ENCODE measurements at places on chromosomes 6 and 20.
A peak's percentile ranks its signal among the peaks of the same experiment; 100 is the strongest.

DNA sequence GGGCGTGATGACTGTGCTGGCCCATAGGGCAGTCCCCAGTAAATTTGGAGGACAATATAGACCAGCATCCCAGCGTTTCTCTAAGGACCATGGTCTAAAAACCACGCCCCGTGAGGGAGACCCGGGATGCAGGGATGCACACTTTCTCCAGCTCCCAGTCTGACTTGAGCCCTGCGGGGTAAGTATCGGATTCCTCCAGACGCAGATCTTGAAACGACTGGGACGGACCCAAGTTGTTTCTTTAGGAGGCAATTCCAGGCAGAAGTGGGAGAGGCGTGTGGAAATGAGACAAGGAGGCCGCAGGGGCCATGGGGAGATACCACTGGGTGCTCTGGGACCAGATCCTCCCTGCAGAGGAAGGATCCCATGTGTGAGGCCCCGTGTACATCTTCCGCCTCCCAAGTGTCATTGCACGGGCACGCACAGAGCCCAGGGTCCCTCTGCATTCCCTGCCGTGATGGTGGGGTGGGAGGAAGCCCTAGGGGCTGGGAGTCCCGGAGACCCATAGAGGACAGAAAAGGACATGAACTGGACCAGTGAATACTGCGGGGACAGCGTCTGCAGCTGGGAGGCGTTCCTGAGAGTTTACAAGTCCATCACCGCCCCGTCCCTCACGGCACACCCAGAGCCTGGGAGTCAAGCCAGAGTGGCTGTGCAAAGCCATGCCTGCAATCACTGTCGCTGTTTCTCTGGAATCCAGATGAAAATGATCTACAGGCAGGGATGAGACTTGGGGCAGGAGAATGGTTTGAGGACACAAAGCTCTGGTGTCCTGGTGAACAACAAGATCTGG lies 522.9 kb downstream of the CDH26 start:
- DNase-seq, result no peak
- H3K27ac ChIP-seq, result no peak overlapping the region
- H3K4me1 ChIP-seq, result peaks cover 5% of the 10 kb centered on the region
- H3K4me3 ChIP-seq, result peak overlapping the region; percentile 28

GRCh38 chr6:35739645-35740524 lies 3.1 kb downstream of the ARMC12 start:
- H3K4me3 ChIP-seq, result no peak overlapping the region
- H3K36me3 ChIP-seq, result no peaks in the 10 kb centered on the region
- H3K27me3 ChIP-seq, result no peaks in the 10 kb centered on the region
- DNase-seq, result no peak
- peak overlapping the region; percentile 90 for H3K27ac ChIP-seq

GRCh38 chr20:50867805-50868204 lies 63.4 kb downstream of the ADNP start:
- no peak overlapping the region for H3K27ac ChIP-seq
- no peaks in the 10 kb centered on the region for H3K36me3 ChIP-seq
- no peak for DNase-seq
- H3K4me1 ChIP-seq, result peaks cover 17% of the 10 kb centered on the region

- H3K4me3 ChIP-seq, result no peak overlapping the region
- DNase-seq, result no peak
- peaks cover 7% of the 10 kb centered on the region for H3K4me1 ChIP-seq
- no peaks in the 10 kb centered on the region for H3K27me3 ChIP-seq
- H3K27ac ChIP-seq, result no peak overlapping the region
These were observed 10.4 kb upstream of the THBD start for GRCh38 chr20:23059846-23060245.

DNA sequence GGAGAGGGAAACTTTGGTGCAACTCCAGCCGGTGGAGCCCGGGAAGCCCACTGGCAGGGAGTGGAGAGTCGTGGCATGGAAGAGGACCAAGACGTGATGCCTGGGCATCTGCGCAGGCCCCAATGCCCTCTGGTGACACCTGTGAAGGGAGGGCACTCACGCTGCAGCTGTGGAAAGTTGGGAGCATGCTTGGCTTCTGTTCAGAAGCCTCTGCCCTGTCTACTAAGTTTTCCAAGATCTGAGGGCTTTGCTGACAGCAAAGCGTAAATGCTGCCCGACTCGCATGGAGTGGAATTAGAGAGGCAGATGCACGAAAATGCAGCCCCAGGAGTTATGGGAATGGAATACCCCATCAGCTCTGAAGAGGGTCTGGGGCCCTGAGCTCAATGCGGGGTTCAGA lies 75.7 kb downstream of the SYNDIG1 start:
- peaks cover 2% of the 10 kb centered on the region for H3K36me3 ChIP-seq
- H3K27me3 ChIP-seq, result no peaks in the 10 kb centered on the region
- no peak overlapping the region for H3K4me3 ChIP-seq
- H3K27ac ChIP-seq, result no peak overlapping the region
- no peak for DNase-seq

DNA sequence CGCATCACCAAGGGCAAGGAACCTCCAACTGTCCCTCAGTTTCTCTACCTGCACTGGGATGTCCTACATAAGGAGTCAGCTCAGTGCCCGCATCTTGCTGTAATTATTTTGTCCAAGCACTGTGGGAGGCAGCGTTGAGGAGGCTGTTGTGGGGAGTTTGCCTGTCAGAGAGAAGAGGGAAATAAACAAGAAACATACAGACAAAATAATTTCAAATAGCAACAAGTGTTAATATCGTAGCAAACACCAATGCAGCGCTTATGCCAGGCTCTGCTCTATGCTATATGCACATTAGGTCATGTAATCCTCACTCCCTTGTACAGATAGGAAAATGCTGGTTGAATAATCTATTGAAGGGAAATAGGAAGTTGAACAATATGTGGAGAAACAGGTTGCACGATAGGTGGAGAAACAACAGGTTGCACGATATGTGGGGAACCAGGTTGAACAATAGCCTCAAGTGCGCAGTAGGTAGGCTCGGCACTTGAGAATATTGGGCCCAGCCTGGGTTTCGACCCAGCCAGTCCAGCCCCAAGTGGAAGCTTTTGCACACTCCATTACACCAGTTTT lies 91.2 kb upstream of the SIRPA start:
- H3K27ac ChIP-seq, result no peak overlapping the region
- H3K4me3 ChIP-seq, result peak overlapping the region; percentile 84
- DNase-seq, result no peak

DNA sequence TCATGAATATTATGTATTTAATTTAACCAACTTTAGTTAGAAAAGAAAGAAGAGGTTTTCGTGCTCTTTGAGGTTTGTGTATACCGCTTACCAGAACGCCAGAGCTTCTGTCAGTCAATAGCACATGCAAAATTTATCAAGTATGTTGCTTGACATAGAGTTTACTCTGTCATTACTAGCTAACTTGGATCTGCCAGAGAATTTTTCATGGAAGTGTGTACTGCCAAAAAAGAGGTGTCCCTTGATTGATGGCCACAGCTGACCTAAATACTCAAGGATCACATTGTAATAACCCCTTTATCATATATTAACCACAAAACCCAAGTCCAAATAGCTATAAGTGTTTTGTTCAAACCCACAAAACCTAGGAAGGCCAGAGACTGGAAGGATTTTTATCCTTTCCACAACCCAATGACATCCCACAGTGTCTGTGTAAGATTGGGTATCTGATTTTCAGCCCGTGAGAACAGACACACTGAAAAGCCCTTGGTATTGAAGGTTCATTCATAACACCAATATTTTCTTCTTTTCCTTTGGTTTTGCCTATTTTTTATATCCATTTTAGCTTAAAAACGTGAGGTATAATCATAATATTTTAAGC lies 194.0 kb upstream of the EYA4 start:
- no peak overlapping the region for H3K27ac ChIP-seq
- no peaks in the 10 kb centered on the region for H3K36me3 ChIP-seq
- peaks cover 4% of the 10 kb centered on the region for H3K4me1 ChIP-seq
- no peak overlapping the region for H3K4me3 ChIP-seq
- DNase-seq, result no peak
- H3K27me3 ChIP-seq, result no peaks in the 10 kb centered on the region
